Occipital lobe (tissue), 3 donors: ENCODE measurements at places on chromosomes 5 and 9.
A peak's percentile ranks its signal among the peaks of the same experiment; 100 is the strongest.

DNA sequence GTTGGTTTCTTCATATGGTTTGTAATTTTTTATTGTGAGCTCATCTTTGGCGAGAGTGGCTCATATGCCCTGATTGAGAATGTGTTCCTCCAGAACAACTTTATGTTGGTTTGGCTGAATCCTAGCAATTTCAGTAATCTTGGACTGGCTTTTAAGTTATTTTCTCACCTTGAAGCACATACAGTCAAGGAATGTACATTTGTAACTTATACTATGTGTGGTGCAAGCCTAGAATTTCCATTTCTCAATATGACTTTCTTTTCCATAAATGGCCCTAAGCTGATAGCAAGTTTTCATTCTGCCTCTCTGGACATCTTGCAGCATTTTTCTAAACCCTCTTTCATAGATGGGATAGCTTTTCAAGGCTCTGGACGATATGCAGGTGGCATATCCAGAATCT lies 247.5 kb downstream of the DOCK8 start:
- no peak for DNase-seq

- DNase-seq = no peak
Measured at GRCh38 chr9:101311758-101312420, 72.9 kb downstream of the BAAT start.

- DNase-seq = no peak
Measured at GRCh38 chr5:74632947-74633356, 7.6 kb downstream of the ENC1 start.

DNA sequence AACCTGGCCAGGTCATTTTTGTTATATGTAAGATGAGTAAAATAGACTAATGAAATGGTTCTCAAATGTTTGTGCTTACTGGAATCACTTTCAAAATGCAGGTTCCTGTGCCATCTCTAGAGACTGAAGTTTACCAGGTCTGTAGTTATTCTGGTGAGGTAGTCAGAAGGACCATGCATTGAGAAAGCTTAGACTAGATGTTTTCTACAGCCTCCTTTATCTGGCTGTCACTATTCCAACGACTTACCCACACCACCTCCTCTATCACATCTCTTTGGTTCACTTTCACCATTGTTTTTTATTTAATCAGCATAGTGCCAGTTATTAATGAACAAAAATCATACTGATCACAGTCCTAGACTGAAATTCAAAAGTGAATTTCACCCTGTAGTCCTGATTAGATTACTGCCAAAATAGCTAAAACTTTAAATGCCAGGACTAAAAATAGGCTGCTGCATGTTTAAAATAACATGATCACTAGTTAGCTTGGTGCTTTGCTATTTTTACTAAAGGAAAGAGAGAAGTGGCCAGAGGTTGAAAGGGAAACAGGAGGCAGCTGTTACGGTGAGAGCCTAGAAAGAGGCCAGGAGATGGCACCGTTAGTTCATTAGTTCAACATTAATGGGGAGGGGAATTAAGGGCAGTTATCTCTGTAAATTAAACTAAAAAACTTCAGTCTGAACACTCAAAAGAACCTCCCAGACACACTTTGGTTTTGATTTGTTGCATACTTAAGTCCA lies 13.9 kb upstream of the FNIP1 start:
- DNase-seq = no peak

DNA sequence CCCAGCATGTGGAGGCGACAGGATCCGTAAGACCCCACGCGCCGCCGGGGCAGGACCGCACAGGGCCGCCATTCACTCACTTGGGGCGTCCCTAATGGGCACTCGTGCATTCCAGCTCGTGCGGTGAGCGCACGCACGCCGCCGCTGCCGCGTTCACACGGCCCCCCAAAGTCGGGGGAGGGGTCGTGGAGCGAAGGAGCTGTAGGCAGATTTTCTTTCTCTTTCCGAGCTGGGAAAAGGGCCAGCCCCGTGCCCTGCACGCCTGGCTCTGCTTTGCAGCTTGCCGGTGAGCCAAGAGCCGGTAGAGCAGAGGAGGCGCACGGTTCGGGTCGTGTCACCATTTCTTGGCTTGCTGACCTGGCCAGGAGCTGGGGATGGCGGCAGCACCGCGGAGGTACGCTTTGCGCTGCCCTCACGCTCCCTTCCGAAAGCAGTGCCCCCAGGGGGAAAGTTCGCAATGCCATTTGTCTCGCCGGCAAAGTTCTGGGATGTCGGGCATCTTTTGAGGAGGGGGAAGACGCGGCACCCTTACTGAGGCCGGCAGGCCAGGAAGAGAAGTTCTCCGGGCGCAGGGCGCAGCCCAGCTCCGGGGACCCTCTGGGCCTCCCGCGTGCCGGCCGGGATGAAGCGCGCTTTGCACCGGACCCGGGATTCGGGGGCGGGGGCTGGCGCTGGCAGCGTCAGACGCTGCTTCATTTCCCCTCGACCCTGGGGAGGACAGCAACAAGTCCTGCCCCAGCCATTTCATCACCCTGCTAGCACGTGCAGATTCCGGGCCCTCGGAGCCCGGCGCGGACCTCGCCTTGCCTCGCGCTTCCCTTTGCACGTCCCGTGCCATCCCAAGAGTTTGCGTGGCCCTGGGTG lies 898 bp downstream of the STC2 start:
- no peak for DNase-seq

- DNase-seq = no peak
Measured at GRCh38 chr9:92734931-92735635, 29.6 kb downstream of the BICD2 start.

DNA sequence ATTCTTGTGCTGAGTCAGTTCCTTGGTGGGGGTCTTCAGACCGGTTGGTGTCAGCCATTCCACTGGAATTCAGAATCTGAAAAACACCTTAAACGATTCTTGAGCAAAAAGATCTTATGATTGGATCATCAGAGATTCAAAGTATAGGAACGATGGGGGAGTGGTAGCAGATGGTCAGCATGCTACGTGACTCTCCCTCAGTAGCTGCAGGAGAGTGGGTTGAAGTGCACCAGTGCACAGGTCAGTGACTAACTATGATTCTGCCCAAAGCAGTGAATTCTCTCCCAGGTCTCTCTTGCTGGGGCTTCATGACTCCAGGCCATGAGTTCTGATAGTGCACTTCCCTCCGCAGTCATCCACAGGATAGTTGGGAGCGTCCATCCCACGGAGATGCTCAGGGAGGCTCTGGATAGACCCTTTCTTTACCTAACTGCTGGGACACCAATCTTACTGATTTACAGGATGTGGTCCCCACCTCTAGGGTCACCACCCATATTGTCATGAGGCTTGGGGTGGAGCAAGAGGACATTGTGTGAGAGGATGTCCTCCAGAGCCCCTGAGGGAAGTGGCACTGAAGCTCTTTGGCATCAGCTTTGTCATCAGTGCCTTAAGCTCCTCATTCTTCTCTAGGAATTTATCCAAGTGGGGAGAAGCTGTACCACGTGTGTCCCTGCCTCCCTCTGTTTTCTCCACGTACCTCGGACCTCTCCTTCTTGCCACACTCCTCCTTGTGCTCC lies 62.0 kb downstream of the RASGRF2 start:
- DNase-seq = no peak

DNA sequence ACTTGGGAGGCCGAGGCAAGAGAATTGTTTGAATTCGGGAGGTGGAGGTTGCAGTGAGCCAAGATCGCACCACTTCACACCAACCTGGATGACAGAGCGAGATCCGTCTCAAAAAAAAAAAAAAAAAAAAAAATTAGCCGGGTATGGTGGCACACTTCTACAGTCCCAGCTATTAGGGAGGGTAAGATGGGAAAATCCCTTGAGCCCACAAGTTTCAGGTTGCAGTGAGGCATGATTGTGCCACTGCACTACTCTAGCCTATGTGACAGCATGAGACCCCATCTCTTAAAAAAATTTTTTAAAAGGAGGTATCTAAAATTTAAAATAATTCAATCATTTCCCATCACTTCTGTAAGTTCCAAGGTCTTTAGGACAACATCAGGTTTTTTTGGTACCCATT lies 26.0 kb downstream of the PSIP1 start:
- DNase-seq = no peak

DNA sequence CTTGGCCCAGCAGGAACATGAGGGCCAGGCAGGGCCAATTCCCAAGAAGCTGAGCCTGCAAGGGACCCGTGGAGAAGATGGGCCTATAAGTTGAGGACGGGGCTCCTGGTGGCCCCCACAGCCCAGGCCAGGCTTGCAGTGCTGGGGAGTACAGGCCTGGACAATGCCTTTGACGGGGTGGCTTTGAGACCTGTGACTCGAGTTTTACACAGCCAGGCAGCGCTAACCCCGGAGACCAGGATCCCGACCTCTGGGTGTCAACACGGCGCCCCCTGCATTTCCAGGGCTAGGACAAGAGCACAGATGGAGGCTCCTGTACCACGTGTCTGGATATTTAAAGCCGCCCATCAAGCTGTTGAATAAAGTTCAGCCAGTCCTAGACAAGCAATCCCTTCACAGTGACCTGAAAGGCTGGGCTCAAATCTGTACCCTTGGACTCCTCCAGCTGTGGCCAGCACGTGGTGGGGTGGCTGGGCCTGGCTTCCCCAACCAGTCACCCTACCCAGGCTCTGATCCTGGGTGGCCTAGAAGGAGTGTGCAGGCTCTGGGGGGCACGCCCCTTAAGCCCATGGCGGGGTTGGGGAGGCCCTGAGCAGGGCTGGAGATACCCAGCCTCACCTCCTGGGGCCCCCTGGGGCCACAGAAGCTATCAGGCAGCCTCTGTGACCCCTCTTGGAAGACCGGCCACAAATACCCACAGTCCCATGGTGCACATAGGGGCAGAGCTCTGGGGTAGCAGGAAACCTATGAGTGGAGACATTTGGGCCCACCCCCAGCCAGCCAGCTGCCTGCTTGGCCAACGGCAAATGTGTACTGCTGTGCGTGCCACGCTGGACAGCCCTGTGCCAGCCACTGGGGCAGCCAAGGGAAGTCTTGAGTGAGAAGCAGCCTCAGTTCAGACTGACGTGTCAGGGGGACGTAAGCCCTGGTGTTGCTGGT lies 88.7 kb downstream of the NTNG2 start:
- DNase-seq = no peak

- DNase-seq = no peak
Measured at GRCh38 chr9:113943112-113944009, 67.3 kb downstream of the ZNF618 start.

- DNase-seq = no peak
Measured at GRCh38 chr5:38045446-38045845, 205.6 kb upstream of the GDNF start.

DNA sequence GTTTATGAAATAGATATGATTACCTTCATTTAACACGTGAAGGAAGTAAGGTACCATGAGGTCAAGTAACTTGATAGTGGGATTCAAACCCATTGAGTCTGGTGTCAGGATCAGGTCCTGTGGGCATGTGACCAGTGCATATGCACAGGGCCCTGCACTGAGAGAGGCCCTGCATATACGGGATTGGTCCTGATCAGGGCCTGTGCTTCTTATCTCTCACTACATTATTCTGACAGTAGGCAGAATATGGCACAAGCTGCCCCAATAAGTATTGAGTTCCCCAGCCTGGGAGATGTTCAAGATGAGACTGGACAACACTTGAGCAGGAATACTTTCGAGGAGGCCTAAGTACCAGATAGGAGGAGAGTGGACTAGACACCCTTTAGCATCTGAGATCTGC lies 44.0 kb downstream of the GALNT10 start:
- DNase-seq = no peak

- no peak for DNase-seq
Measured at GRCh38 chr9:87707805-87708506, 18.0 kb upstream of the CTSL start.

GRCh38 chr9:32300373-32300772 lies 84.1 kb upstream of the ACO1 start:
- no peak for DNase-seq

DNA sequence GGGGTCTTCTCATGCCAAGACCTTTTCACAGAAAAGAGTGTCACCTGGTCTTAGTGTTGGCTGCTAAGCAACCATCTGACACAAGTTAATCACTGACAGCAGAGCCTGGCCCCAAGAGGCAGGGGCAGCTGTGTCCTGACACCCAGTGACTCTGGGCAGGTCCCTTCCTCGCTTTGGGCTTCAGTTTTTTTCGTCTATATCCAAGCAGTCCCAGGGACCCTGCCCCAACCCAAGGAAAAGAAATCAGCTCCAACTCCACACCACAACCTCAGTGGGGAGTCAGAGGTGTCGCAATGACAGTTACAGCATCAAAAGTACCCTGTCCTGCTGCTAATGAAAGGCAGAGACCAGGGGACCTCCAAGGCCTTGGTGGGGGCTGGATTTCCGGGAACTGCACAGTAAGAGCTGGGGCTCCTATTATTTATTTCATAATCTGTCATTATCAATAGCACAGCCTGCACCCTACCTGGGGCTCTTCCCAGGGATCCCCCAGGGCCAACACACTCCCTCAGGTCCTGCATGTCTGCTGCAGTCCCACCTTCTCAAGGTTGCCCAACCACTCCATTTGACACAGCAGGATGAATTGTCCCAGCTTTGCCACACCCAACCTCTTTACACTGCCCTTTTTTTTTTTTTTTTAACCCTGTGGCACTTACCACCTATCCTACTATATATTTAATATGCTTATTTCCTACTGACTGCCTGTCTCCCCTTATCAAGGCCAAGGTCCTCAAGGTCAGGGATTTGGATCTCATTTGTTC lies 9.4 kb downstream of the ANKS6 start:
- DNase-seq = no peak

DNA sequence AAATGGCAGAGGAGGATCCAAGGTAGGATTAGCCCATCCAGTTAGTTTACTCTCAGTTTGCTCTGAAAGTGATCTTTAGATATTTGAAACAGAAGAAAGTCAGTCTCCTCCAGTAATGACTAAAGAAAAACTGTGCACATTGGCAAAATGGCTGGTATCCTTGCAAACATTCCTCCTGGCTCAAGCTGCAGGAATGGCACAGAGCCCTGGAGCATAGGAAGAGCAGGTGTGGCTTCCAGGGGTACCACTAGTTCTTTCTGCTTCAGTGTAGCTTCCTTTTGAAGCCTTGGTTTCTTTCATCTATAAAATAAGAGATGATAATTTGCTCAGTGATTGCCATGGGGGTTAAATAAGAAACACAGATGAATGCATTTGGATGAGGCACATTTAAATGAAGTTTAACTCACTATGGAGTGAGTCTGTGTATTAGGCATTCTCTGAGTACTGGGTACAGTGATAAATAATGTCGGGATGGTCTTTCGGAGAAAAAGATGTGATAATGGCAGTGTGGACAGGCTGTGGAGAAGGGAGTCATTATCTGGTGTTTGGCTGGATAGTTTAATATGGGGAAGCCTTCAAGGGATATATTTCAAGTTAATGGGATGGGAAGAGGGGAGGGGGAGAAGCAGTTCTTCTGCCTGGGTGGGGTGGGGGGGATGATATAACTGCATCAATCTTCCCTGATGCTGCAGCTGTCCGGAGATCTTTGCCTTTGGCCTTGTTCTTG lies 217.3 kb upstream of the KLF4 start:
- DNase-seq = no peak

DNA sequence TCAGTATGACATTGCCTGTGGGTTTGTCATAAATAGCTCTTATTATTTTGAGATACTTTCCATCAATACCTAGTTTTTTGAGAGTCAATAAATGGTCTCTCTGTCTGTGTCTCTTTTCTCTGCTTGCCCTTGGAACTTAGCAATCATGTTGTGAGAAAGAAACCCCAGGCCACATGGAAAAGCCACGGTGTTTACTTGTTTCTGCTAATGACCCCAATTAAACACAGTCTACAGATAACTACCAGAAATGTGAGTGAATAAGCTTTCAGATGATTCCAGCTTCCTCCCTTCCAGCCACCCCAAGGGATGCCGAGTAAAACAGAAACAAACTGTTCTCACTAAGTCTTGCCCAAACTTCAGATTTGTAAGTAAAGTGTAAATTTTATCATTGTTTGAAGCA lies 584.9 kb downstream of the MAT2B start:
- DNase-seq = no peak

GRCh38 chr5:138503487-138504270 lies 38.4 kb downstream of the EGR1 start:
- peak; percentile 64 for DNase-seq
